Eye (tissue), 1 donor: ENCODE measurements at places on chromosomes 7 and 10.

DNA sequence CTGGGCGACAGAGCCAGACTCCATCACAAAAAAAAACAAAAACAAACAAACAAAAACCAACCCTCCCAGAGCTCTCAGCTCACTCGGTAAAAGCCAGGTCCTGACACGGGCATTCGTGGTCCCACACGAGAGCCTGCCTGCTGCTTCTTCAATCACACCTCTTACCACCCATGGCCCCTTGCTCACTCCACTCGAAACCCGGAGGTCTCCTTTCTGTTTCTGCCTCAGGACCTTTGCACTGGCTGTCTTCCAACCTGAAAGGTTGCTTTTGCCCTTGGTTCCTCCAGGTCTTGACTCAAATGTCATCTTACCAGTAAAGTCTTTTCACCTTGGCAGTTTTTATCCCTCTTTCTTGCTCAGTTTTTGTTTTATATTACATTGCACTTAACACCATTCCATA is 169.6 kb downstream of the EVX1 start:
- DNase-seq = no peak

GRCh38 chr7:128883622-128884448 is 21.2 kb downstream of the ATP6V1F start:
- peak; percentile 89 for DNase-seq

GRCh38 chr7:24685708-24686107 is 71.6 kb downstream of the GSDME start:
- DNase-seq = no peak

DNA sequence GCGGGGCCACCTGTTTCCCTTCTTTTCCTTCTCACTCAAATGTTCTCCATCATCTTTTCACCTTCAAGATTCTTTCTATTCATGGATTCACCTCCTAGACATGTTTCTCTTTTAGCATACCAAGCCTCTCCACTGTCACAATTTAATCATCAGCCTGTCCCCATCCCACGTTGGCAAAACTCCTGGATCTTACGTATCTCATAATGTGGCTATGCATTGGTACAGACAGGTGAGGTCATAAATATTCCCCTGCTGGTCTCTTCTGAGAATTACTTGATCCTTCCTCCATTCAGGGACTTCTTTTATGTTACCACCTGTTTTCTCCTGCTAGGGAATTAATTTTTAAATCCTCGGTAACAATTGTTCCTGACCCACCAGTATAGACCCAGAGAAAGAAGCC is 262.6 kb upstream of the NEBL start:
- DNase-seq = no peak

- no peak for DNase-seq
Observed at GRCh38 chr10:132440791-132441565, 44.0 kb downstream of the PWWP2B start.

DNA sequence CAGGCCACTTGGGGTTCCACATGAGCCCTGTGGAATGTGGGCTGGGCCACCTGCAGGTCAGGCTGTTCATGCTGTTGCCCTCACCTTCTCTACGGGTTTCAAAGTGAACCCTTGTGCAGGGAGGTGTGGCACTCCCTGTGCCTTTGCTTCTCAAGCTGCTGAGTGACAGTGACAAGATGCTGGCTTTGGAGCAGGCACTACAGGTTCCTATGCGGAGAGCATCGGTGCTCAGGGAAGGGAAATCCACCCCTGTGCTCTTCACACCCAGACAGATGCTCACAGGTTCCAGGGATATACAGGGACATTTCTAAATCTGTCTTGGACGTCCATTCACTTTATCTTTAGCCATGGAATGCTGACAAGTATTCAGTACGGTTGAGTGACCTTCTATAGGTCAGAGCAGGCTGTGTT is 1005.0 kb downstream of the LRMDA start:
- peak; percentile 53 for DNase-seq
